ENCODE measurements at places on chromosomes 1 and 21.

DNA sequence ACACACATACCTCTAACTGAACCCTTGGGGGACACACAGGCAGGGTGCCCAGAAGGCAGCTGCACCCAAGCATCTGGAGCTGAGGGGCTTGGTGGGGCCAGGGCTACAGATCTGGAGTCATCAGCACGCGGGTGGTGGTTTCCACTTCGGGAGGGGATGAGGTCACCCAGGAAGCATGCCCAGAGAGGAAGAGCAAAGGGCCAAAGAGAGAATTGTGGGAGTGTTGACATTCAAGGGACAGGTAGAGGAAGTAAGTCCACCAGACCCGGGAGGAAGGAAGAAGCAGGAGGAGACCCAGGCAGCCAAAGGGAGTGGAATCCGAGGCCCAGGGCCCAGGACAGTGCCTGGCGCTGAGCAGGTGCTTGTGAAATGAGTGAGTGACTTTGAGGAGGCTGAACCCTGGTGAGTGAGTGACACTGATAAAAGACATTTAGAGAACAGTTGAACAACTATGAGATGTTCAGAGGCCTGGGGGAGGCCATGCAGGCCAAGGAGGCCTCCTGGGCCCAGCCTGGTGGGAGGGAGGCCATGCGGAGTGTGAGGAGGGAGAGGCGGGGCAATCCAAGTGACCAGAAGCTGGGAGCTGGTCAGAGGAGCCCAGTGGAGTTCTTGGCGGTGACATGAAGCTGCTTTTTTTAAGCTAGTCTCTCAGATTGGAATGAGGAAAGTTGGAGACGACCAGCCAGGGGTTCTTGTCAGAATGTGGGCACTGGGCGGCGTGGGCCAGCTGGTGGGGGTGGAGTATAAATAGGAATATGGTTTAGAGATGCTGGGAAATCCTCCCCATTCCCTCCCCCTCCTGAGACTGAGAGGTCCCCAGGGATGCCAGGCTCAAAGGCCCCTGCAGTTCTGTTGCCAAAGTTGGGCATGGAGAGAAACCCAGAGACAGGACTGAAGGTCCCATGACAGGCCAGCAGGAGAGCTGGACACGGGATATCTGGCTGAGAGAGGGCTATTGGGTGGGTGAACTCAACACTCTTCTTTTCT is 7.9 kb downstream of the CDK18 start:
- DNase-seq, result no peak

GRCh38 chr1:2240270-2241156 is 12.4 kb downstream of the SKI start:
- DNase-seq, result no peak

DNA sequence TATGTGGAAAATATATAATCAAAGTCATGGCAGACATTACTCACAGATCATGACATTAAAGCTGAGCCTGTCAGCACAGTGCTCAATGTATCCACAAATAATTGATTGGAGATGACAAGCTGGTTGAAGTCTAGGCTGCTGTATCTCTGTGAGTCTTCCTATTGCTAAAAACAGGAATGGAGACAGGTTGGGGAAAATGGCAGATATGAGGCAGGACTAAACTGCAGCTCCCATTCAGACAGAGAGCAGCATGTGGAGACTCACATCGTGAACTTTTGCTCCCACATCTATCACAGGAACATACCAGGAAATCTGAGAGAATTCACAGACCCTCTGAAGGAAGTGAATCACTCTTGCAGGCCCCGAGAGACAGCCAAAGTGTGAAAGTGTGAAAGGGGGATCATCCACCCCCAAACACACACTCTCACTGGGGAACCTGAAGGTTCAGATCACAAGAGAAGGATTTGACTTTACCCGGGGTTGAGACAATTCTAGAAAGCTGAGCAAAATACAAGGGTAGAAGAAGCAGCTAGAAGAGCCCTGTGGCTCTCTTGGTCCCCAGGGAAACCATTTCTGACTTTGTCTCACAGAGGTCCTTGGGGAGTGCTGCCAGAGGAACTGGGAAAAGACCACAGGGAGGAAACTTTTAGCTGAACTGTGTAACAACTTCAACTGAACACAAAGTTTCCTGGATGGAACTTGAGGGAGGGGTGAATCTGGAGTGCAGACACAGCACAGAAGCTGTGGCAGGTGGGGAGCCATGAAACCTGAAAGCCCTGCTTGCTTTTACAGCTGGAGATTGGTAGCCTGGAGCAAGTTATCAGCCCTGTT is 173.4 kb downstream of the S1PR1 start:
- no peak for DNase-seq

DNA sequence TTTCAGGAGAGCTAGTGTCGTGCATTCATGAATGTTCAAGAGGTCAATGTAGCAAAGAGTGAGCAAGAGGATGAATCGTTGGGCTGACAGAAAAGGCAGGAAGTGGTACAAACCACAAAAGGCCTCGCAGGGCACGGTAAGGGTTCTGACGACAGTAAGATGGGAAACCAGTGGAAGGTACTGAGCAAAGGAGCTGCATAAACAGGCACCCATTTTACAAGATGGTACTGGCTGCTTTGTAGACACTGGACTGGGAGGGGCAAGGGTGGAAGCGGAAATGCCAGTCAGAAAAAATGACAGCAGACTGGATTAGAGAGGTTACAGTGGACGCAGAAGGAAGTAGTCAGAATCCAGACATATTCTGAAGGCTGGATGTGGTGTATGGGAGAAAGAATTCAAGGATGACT is 123.5 kb downstream of the PTPN14 start:
- DNase-seq, result no peak
